ENCODE measurements at places on chromosomes 12 and 14.
A peak's percentile ranks its signal among the peaks of the same experiment; 100 is the strongest.

- DNase-seq, result no peak
These were observed 1069.0 kb downstream of the VRK1 start for GRCh38 chr14:97866195-97866594.

GRCh38 chr12:98743362-98743953, 98.4 kb downstream of the APAF1 start:
- DNase-seq, result peak; percentile 73

- DNase-seq, result peak; percentile 54
These were observed 2.3 kb upstream of the KRT6A start for GRCh38 chr12:52495389-52495788.

DNA sequence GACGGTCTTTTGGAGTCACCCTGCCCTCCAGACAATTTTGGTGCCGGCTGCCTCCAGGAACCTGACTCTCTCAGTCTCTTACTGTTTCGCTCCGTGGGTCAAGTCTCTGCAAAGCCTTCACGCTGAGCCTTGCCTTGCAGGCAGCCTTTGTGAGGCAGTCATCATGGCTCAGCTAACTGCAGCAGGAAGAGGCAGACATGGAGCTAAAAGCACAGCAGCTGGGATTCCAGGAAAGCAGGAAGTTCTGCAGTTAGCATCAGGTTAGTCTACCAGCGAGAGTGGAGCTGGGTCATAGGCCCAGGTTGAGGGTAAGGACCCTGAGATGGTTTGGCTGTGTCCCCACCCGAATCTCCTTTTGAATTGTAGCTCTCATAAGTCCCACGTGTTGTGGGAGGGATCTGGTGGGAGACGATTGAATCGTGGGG, 305.4 kb downstream of the PCNX1 start:
- no peak for DNase-seq

DNA sequence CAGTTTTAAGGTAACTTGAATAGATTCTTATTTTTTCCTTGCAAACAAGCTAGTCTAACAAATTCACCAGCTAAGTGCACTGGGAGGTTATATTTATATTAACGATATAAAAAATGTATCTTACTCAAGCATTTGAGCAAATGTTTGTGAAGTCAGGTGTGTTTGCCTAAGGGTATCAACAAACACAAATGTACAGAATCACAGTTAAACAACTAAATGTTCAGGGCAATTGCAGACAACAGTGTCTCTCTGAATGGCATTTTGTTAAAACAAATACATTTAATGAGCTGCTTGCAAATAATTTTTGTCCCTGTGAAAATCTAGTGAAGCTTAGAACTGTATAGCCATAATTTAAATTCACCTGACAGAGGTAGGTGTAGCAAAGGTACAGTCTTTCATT, 28.2 kb upstream of the FLRT2 start:
- no peak for DNase-seq

GRCh38 chr12:3231399-3231876, 154.3 kb downstream of the TSPAN9 start:
- DNase-seq, result peak; percentile 78

- DNase-seq, result no peak
These were observed 17.5 kb upstream of the ERGIC2 start for GRCh38 chr12:29398495-29398894.

DNA sequence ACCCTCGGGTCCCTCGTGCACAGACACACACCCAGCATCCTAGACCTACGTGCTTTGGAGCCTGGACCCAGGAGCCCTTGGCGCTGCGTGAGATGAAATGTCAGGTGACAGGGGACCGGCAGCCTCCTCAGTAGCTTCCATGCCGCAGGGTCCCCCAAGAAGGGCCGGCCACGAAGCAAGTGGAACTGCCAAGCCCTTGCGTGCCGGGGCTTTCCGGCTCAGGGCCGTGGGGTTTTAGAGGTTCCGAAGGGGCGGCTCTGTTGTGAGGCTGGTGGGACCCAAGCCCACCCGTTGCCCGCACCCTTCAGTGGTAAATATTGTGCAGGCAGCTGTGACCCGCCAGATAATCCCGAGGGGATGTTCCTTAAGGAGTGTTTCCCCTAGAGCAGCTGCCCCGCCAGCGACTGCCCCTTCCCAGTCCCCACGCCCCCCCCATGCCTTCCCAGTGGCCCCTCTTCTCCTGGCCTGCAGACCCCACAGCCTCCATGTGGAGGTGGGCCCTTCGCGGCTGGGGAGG, 133.7 kb downstream of the ADGRD1 start:
- no peak for DNase-seq

DNA sequence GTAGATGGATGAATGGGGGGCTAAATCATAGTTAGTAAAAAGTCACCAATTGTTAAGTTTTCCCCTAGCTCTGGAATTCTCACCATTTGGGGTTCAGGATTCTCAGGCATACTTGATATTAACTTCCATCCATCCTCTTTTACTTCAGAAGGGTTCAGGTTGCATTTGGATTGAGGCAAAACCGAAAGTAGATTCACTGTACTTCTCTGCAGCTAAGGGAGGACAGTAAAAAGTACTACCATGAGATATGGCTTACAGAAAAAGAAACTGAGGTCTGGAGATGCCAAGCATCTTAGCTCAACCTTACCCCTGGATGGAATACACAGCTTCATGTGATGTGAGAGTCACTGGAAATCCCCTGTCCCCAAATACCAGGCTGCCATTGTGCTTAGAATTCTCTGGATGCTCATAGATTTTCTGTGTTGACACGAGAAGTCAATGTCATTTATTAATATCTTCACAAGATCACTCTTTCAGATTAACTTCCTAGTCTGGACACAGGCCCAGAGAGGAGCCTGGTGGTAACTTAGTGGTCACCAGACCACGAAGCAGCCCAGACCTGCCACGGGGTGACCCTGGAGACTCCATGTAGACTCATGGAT, 87.1 kb downstream of the SSPN start:
- no peak for DNase-seq

- no peak for DNase-seq
These were observed 55.1 kb downstream of the NUMB start for GRCh38 chr14:73403181-73403752.

- DNase-seq, result peak; percentile 77
These were observed 92.4 kb downstream of the TMTC1 start for GRCh38 chr12:29691161-29691854.

DNA sequence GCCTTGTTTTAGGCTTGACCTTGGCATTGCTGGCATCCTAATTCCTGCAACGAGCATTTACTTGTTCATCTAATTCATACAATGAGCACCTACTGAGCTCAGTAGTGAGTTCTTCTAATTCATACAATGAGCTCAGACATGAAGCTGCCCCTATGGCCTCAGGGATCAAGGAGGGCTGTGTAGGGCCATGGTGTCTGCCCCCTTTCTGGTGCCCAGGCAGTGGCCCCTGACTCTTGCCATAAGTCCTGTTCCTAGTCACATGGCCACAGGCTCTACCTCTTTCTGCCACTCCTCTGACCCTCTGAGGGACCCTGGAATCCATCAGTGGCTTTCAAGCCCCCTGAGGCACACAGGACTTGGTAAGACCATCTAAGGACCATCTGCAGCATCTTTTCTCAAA, 148.8 kb downstream of the ZFP36L1 start:
- no peak for DNase-seq
